ENCODE measurements at places on chromosomes 16 and 17. TPM values are rescaled to one million over a fixed set of nuclear protein-coding genes. Genes with fewer than 3 reads are reported as not detected.
A peak's percentile ranks its signal among the peaks of the same experiment; 100 is the strongest.

DNA sequence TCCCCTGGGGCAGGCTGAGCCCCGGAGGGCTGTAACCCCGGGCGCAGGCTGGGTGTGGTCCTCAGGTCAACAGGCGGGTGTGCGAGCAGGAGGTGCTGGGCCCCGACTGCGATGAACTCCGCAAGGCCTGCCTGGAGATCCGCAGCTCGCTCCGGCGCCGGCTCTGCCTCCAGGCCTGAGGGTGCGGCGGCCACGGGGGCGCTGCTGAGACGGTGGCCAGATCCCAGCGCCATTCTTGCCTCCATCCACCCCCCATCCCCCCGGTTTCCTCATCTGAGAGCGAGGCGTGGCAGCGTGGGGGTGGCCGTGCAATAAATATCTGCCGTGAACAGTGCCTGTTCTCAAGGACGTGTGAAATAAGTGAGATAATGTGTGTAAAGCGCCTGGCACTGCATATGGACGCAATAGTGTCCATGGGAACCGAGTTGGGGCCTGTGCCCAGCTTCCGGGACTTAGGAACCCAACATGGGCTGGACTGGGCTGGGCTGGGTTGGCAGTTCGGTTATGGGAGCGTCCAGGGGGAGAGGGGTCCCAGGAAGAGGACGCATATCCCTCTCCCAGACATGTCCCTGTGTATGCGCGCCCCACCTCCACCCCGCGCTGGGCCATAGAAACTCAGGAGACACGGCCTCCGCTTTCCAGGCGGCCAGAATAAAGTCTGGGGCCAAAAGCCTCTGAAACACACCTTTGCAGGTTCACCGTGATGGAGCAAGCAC lies 15.0 kb downstream of the ZNF213 start:
- no peaks in the 10 kb centered on the region for H3K27me3 ChIP-seq
- H3K27ac ChIP-seq: peak overlapping the region; percentile 3
- peak; percentile 63 for DNase-seq
- H3K4me1 ChIP-seq: peaks cover 4% of the 10 kb centered on the region
- peak overlapping the region; percentile 58 for H3K4me3 ChIP-seq

GRCh38 chr17:60327901-60328273 lies 64.0 kb downstream of the USP32 start:
- H3K27me3 ChIP-seq: no peaks in the 10 kb centered on the region
- H3K4me3 ChIP-seq: no peak overlapping the region
- H3K36me3 ChIP-seq: no peaks in the 10 kb centered on the region
- no peaks in the 10 kb centered on the region for H3K4me1 ChIP-seq
- no peak overlapping the region for H3K27ac ChIP-seq

GRCh38 chr17:45935710-45936509 lies 41.6 kb downstream of the MAPT start:
- H3K27ac ChIP-seq: no peak overlapping the region
- H3K4me1 ChIP-seq: no peaks in the 10 kb centered on the region
- H3K4me3 ChIP-seq: no peak overlapping the region
- no peak for DNase-seq

GRCh38 chr17:37538981-37539659 lies 49.4 kb downstream of the DUSP14 start:
- H3K4me3 ChIP-seq: no peak overlapping the region
- H3K4me1 ChIP-seq: no peaks in the 10 kb centered on the region
- no peak for DNase-seq
- H3K36me3 ChIP-seq: no peaks in the 10 kb centered on the region

- DNase-seq: no peak
- H3K4me3 ChIP-seq: peak overlapping the region; percentile 82
- no peaks in the 10 kb centered on the region for H3K27me3 ChIP-seq
- H3K27ac ChIP-seq: peak overlapping the region; percentile 61
- H3K36me3 ChIP-seq: no peaks in the 10 kb centered on the region
These were observed 732 bp downstream of the PNPO start for GRCh38 chr17:47942096-47942510.

GRCh38 chr17:50473901-50474300 lies 4.8 kb upstream of the RSAD1 start:
- H3K36me3 ChIP-seq: no peaks in the 10 kb centered on the region
- no peak overlapping the region for H3K27ac ChIP-seq
- H3K4me3 ChIP-seq: no peak overlapping the region
- peaks cover 5% of the 10 kb centered on the region for H3K4me1 ChIP-seq
- no peaks in the 10 kb centered on the region for H3K27me3 ChIP-seq
- no peak for DNase-seq

DNA sequence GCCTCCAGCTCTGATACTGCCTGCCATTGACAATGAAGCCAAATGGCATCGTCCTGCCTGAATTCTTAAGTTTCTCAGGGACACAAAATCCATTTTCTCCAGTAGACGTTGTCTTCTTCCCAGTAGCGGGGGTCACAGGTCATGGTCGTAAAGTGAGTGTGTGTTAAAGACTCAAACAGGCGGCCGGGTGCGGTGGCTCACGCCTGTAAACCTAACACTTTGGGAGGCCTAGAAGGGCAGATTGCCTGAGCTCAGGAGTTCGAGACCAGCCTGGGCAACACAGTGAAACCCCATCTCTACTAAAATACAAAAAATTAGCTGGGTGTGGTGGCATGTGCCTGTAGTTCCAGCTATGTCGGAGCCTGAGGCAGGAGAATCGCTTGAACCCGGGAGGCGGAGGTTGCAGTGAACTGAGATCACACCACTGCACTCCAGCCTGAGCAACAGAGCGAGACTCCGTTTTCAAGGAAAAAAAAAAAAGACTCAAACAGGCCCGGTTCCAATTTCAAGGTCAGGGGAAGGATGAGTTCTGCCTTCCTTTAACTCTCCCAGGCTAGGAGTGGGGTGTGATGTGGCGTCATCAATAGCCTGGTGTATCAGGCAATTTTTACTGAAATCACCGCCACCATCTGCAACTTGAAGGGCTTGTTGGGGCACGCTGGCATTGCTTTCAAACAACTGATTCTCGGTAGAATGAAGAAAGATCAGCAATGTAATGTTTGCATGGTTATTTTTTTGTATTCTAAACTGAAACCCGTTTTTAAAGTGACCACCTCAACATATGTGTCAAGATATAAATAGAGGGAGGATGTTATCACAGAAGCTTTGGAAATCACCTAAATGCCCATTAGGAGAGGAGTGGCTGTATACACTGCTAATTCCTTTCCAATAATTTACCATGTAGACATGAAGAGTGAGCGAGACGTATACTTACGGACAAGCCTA lies 91.0 kb downstream of the WSCD1 start:
- H3K27ac ChIP-seq: no peak overlapping the region
- no peaks in the 10 kb centered on the region for H3K4me1 ChIP-seq
- no peak overlapping the region for H3K4me3 ChIP-seq
- H3K27me3 ChIP-seq: no peaks in the 10 kb centered on the region
- DNase-seq: no peak

- H3K36me3 ChIP-seq: no peaks in the 10 kb centered on the region
- no peak for DNase-seq
- no peak overlapping the region for H3K4me3 ChIP-seq
- H3K27me3 ChIP-seq: no peaks in the 10 kb centered on the region
These were observed 286.7 kb upstream of the CDH5 start for GRCh38 chr16:66079671-66080334.

DNA sequence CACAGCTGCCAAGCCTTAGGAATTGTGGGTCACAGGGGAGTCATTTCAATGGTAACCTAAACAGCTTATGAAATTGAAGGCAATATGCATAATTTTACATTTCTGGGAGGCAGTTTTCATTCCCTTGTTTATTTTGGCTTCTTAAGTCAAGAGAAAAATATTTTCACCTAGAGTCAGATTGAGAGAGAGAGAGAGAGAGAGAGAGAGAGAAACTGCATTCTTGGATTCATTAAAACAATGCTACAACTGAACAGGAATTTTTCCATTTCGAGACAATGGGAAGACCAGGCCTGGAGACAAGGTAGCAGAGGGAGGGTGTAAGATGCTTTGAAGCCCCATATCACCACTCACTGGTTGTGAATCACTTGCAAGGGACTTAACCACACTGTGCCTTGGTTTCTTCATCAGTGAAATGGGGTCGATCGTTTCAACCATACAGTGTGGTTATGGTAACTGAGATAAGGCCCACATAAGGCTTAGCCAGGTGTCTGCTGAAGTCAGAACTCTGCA lies 224.7 kb upstream of the IRX3 start:
- no peak overlapping the region for H3K4me3 ChIP-seq
- no peaks in the 10 kb centered on the region for H3K36me3 ChIP-seq
- no peak for DNase-seq
- peaks cover 4% of the 10 kb centered on the region for H3K4me1 ChIP-seq
- H3K27me3 ChIP-seq: no peaks in the 10 kb centered on the region

- no peaks in the 10 kb centered on the region for H3K4me1 ChIP-seq
- H3K4me3 ChIP-seq: no peak overlapping the region
- H3K27ac ChIP-seq: no peak overlapping the region
- no peak for DNase-seq
- H3K27me3 ChIP-seq: no peaks in the 10 kb centered on the region
- no peaks in the 10 kb centered on the region for H3K36me3 ChIP-seq
These were observed 58.3 kb downstream of the PLD6 start for GRCh38 chr17:17147821-17148220.

DNA sequence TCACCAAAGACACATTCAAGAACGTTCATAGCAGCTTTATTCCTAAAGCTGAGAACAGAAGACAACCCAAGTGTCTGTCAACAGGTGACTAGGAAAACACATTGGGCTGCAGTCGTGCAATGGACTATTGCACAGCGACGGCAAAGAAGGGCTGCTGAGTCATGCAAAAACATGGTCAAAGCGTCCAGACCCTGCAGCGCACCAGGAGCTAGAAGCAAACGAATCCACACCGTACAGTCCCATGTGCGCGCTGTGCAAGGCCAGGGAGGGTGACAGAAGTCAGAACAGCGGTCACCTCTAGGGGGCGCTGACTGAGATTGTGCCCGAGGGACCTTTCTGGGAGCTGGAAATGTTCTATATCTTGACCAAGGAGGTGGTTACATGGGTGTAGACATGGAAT lies 266.4 kb downstream of the MAF start:
- no peak for DNase-seq
- no peak overlapping the region for H3K27ac ChIP-seq
- no peaks in the 10 kb centered on the region for H3K36me3 ChIP-seq
- no peaks in the 10 kb centered on the region for H3K27me3 ChIP-seq
- H3K4me1 ChIP-seq: peaks cover 1% of the 10 kb centered on the region

The KRTAP1-5 gene
- not detected for total RNA-seq

The TAC4 gene
- not detected for total RNA-seq
